ENCODE measurements at places on chromosomes 7 and 10.

DNA sequence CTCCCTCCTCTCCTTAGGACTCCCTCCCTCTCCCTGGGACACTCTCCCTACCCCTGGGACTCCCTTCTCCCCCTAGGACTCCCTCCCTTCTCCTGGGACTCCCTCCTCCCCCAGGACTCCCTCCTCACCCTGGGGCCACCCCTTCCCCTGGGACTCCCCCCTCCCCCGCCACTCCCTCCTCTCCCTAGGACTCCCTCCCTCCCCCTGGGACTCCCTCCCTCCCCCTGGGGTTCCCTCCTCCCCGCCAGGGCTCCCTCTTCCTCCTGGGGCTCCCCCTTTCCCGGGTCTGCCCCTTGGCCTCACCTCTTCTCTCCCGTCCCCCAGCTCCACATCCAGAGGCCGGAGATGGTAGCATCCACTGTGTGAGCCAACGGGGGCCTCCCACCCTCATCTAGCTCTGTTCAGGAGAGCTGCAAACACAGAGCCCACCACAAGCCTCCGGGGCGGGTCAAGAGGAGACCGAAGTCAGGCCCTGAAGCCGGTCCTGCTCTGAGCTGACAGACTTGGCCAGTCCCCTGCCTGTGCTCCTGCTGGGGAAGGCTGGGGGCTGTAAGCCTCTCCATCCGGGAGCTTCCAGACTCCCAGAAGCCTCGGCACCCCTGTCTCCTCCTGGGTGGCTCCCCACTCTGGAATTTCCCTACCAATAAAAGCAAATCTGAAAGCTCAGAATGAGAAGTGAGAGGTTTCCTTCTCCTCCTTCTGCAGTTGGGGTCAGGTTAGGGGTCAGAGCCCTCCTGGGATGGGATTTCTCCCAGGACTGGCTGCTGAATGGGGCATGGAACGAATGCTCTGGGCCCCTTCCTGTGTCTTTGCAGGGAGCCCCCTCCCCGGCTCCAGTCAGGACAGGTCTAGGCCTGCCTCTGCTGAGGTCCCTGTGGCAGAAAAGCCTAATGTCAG is 1.4 kb upstream of the MUC17 start:
- no peak for DNase-seq

DNA sequence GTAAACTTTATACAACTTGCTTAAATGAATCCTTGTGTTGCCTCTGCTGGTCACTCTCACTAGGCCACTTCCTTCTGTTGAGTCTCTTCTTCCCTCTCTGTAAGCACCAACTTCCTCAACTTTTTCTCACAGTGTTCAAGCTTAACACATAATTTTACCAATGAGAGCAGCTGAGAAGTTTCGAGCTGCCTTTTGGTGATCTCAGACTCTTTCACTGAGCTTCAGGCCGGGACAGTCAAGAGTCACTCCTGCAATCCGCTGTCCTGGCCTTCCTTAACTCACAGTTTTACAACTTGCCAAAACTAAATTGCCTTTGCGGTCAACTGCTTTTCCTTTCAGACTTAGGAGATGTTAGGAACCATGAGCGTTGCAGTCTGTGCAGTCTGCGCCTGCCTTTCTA is 47.4 kb downstream of the PRPF18 start:
- no peak for DNase-seq

DNA sequence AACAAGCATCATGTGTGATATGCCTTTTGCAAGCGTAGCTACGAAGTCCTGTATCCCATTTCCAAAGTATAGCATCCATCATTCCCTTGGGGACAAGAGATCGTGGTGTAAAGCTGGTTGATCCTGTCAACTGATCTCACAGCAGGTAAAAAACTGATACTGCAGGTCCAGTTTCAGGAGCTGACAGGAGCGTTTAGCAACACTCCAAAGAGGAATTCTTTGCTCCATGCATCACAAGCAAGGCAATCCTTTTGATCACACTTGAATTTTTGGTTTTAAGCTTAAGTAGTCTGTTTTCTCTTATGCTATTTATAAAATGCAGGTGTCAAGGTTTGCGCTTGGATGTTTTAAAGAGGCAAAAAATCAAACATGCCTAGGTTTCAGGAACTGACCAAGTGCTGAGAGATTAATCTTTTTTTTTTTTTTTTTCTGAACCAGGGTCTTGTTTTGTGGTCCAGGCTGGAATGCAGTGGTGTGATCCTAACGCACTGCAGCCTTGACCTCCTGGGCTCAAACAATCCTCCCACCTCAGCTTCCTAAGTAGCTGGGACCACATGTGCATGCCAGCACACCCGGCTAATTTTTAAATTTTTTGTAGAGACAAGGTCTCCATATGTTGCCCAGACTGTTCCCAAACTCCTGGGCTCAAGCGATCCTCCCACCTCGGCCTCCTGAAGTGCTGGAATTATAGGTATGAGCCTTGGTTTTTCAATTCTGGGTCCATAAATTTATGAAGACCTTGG is 1.8 kb upstream of the ZDHHC4 start:
- DNase-seq, result no peak

DNA sequence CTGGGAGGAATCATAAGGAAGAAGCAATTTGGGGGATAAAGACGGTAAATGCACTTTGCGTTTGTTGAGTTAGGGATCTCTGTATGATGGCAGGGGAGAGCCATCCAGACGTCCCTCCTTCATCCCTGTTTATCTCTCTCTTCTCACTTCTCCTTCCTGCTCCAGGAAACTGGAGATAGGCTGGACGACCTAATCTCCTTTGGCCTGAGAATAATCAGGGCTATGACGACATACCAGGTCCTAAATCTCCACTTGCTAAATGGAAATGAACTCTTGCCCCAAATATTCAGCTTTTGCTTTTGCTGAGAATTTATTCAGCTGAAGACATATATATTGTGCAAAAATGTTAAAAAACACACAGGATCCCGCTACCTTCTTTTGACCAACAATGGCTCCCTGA is 182.9 kb upstream of the INHBA start:
- no peak for DNase-seq

DNA sequence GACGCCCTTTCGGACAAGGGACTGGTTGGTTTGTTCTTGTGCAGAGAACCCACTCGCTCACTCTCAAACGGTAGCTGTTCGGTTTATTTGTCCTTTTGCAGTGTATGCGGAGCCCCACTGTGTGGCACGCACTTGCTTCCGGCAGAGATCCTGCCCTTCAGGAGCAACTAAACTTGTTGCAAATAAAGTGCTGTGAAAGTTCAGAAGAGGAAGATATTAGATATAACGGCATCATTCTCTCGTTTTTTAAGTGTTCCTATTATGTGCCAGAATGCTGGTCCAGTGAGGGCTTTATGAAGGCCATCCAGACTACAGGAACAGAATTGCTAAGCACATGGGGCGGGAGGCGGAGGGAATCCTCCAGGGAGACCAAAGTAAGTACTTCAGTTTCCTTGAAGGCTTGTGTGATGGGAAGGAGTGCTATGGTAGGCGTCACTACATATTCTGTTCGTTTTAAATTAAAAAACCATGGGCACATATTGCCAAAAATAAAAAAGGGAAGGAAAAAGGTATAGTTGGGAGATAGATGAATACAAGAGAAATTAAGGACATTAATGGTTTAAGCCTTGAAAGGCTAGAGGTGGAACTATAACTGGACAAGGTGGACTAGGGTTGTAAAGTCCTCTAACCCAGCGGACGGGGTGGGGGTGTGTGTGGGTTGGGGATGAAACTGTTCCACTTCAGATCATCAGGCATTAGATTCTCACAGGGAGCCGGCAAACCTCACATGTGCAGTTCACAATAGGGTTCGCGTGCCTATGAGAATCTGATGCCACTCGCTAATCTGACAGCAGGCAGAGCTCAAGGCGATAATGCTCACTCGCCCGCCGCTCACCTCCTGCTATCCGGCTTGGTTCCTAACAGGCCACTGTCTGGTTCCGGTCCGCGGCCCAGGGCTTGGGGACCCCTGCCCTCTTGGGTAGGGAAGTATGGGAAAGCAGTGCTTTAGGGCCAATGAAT is 704 bp upstream of the ERLIN1 start:
- no peak for DNase-seq
